ENCODE measurements at places on chromosomes 1 and 21.

DNA sequence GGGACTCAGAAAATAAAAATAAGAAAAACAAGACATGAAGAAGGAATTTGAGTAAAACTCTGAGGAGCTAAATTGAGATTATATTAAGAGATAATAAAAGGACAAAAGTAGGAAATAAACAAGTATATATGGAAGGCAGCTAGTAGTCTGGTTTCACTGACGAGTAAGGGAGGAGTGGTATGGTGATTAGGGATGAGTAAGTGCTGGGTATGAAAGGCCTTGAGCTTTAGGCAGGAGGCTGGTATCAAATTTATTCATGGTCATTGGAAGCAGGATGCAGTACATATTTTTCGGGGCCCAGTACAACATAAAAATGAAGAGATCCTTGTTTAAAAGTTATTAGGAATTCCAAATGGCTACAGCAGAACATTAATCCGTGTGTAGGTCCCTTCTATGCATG is 789.7 kb upstream of the PRMT6 start:
- DNase-seq = no peak

DNA sequence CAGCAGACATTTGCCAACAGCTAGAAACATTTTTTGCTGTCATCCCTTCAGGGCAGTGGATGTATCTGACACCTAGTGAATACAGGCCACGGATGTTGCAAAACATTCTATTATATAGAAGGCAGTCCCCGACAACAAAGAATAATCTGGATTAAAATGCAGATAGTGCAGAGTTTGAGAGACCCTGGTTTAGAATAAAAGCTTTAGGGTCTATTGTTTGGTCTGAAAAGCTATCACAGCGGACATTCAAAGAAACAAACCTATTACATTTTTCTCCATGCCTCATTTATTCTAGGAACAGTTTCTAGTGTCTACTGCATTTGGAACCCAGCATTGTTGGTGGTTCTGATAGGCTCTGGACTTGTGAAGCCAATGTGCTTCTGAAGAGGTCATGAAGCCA is 316.3 kb downstream of the TGFB2 start:
- no peak for DNase-seq

- no peak for DNase-seq
Observed at GRCh38 chr1:221172841-221173240, 293.6 kb downstream of the HLX start.

GRCh38 chr1:88062650-88063153 is 621.4 kb upstream of the PKN2 start:
- DNase-seq = no peak

- no peak for DNase-seq
Observed at GRCh38 chr1:218558271-218558810, 213.2 kb downstream of the TGFB2 start.

DNA sequence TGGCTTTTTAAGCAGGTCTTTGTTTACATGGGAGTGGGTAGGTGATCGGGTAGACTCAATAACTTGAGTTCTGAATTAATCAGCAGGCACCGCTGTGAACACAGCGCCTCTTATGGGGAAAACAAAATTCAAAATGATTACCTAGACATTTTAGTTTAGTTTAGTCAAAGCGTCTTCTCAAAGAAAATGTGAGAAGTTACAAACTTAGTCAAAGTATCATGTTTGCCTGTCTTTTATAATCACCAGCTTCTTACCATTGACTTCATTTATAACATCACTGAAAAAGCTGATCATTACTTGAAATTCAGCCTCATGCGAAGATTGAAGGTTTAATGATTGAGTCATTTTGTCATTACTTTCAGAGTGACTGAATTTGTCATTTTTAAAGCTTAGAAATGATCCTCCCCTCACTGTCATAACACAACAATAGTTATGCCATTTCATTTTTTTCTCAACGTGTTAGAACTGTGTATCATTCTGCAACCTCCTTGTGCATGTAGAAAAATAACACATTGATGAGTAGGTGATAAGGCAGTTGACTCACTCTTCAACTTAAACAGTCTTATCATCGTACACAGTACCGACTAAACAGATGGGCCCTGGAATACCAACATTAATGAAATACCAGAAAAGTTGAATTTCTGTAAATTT is 188.5 kb downstream of the NFIA start:
- no peak for DNase-seq

DNA sequence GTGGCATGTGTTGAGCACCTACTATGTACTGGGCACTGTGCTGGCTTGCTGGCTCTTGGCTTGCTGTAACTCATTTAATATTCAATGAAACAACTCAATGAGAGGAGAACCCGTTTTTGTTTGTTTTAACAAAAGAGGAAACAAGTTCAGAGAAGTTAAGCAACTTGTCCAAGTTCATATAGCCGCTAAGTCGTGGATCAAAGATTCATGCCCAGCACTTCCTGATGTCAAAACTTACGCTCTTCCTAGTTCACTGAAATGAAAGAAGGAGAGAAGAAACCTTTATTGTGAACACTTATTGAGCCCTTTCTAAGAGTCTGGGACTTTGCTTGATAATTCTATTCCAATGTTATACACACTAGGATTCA is 475.9 kb downstream of the PTPRU start:
- no peak for DNase-seq

DNA sequence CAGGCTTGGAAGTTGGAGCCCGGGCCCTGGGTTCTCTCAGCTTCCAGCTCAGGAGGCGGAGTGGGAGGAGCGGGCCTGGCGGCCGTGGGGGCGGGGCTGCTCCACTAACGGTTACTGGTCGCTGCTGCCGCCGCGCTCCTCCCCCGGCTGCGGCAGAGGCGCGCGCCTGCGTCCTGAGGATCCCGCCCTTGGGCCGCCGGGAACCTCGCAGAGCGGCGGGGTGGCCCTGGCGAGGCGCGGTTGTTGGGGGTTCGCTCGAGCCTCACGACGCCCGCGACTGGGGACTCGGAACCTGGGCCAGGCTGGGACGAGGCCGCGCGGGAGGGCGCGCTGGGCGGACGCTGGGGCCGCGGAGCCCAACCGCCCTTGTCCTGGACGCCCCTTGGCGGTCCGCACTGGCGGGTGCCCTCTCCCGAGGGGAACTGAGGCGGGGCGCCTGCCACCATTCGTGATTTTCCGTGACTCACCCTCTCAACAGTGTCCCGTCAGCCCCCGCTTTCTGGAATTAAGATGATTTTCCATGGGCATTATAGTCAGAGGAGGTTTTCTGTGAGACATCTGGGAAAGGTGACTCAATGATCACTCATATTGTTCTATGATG is 34.1 kb downstream of the OR2G3 start:
- DNase-seq = no peak

GRCh38 chr1:21604208-21604957 is 64.8 kb downstream of the RAP1GAP start:
- DNase-seq = no peak

DNA sequence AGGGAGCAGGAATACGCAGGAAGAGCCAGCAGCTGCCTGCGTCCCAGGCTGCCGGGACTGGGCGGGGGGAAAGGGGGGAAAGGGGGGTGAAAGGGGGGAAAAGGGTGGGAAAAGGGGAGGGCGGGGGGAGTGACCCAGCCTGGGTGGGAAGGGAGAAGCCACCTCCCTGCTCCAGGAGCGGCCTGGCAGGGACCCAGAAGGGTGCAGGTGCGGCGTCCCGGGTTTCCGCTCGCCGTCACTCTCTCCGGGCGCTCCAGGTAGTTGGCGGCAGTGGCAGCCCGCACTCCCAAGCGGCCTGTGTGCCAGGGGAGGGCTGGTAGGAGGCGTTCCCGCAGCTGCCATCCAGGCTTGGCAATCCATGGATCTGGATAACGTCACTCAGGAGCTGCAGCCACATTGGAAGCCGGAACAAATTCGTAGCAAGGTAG is 141.0 kb upstream of the NGF start:
- DNase-seq = no peak

DNA sequence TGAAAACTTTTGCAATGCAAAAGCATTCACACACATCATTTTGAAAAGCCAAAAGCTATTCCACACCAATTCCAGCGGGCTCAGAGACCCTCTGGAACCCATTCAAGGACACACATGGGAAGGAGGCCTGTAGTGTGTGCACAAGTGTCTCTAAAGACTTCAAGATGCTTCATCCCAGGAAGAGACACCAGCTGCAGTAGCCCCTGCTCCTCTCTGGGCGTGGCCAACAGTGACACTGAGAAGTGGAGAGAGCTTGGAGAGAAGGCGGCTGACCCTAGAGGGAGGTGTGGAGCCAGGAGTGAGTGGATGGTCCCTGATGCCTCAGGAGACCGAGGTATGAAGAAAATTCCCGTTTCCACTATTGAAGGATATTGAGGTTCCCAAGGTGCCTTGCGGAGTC is 14.9 kb upstream of the TNNI1 start:
- no peak for DNase-seq

DNA sequence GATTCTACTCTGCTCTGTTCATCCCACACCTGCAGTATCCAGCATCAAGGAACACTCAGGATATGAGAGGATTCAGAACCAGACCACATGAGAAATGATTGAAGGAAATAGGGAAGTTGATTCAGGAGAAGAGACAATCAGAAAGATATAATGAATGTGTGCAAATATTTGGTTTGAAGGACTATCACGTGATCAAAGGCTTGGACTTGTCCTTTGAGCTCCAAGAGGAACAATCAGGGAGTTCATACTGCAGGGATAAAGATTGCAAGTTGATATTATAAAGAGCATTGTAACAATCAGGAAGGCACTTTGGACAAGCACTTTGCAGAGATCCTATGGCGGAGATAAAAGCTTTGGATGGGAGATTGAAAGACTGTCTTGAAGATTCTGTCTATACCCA is 13.9 kb upstream of the PIGM start:
- no peak for DNase-seq

DNA sequence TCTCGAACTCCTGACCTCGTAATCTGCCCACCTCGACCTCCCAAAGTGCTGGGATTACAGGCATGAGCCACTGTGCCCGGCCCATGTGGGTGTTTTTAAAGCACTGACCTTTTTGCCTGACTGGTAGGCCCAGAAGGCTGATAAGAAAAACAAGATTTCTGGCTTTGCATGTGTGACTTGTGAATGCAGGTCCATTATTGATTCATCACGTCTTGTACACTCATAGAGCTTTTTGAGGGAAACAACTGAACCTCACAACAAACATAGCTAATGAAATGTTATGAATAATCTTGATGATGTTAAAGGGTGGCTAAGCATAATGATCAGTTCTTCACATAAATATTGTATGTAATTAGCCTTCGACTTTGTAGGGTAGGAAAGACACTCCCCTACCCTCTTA is 140.9 kb upstream of the UBE2U start:
- no peak for DNase-seq

- no peak for DNase-seq
Observed at GRCh38 chr1:167474191-167474641, 44.1 kb downstream of the CD247 start.

DNA sequence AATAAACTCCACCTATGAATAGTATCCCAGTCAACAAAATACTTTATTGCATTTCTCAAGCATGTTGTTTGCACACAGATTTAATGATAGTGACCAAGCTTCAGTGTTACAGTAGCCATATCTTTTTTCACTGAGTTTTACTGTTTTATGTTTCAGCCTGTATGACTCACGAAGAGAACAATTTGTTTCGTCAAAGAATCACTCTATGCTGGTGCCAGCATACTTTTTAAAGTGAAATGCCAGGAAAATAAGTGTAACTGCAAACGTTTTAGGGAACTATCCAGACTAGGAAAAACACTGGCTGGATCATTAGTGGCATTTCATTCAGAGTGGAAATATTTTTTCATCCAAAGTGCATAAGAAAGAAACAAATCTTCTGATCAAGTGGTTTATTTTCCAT is 210.8 kb downstream of the COL11A1 start:
- no peak for DNase-seq

DNA sequence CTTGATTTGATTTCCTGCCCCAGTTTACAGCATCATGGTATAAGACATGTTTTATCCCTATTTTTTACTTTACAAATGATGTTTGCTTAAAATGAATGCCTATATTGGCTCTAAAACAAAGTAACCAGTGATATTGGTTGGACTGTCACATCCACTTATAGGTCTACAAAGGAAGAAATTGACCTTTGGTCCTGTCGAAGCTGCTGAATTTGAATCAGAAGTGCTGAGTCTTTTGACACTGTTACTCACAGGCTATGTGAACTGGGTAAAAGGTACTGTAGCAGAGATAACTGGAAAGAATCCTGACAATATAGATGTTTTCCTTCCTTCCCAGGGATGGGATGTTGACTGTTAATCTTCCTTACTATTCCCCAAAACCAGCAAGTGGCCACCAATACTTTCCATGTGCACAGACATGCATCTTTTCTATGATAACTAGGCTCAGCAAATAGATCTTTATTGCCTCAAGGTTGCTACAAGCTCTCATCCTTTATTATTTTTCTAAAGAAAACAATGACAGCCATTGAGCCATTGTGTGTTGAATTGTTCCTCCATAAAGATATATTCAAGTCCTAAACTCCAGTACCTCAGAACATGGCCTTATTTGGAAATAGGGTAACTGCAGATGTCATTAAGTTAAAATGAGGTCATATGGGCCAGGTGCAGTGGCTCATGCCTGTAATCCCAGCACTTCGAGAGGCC is 175.9 kb upstream of the NR5A2 start:
- no peak for DNase-seq

DNA sequence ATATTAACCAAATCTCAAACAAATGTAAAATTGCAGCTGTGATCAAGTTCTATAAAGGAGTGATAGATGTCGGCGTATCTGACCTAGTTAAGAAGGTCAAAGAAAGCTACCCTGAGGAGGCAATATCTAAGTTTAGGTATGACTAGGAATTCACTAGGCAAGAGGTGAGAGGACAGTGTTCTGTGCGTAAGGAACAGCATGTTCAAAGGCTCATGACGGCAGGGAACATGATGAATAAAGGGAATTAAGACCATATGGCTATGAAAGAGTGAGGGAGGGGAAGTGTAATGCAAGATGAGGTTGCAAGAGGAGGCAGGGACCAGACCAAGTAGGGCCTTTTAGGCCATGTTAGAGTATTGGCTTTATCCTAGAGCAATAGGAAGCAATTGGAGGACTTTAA is 8.6 kb downstream of the LIX1L start:
- DNase-seq = no peak

DNA sequence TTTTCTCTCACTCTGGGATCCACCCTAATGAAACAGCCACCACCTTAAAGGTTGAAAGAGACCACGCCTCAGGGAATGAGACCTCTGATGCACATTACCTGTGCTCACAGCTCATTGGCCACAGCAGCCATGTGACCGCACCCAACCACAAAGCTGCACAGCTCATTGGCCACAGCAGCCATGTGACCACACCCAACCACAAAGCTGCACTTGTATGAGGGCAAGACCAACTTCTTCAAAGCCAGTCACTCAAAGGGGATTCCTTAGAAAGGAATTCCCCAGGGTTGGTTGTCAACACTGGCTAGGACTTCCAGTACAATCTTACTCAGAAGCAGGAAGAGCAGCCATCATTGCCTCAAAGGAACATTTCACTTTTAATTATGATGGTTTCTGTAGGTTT is 43.6 kb upstream of the PDE9A start:
- no peak for DNase-seq

All from AG04450 (cell line).